Stimulated activated CD4-positive, alpha-beta T cell treated with anti-CD3 and anti-CD28 coated beads, Interleukin-2, amount 100 ng/mL, for 24 hours (primary cell): ENCODE measurements at places on chromosomes 4 and X.
A peak's percentile ranks its signal among the peaks of the same experiment; 100 is the strongest.

DNA sequence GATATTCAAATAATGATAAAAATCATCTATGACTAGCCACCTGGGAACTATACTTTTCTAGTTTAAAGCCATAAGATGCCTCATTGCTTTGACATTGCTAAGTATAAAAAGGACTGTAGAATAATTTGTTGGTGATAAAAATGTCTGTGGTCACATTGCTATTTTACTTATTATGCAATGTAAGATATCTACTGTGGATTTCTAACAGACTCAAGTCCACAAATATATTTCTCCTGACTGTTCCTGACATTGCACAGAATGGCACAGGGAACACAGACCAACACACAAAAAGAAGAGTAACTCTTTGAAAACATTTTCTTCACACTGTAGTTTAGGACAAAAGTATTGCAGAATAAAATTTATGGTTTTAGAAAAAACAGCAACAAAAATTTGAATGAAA lies 2.2 kb upstream of the TMPRSS11E start:
- no peak for DNase-seq

- DNase-seq: no peak
Measured at GRCh38 chr4:10973686-10974085, 289.1 kb upstream of the CLNK start.

DNA sequence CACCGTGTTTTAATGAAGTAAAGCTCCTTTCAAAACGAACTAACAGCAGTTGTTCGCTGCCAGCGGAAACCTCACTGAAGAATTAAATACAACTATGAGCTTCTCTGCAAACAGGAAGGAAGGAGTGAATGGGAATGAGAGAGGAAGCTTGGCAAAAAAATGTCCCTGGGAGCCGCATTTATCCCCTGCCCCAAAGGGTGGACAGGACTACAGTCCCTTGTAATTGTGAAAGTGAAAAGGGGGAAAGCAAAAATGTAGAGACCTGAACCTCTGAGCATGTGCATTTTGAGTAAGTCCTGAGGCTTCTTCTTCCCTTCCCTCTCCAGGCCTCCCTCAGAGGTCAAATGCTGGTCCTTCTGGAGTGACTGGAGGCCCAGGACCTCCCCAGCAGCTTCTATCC lies 53.8 kb upstream of the BMP2K start:
- DNase-seq: no peak

- DNase-seq: no peak
Measured at GRCh38 chrX:45320191-45320590, 119.5 kb upstream of the DIPK2B start.

GRCh38 chr4:16079046-16079445 lies 4.8 kb downstream of the PROM1 start:
- DNase-seq: no peak

DNA sequence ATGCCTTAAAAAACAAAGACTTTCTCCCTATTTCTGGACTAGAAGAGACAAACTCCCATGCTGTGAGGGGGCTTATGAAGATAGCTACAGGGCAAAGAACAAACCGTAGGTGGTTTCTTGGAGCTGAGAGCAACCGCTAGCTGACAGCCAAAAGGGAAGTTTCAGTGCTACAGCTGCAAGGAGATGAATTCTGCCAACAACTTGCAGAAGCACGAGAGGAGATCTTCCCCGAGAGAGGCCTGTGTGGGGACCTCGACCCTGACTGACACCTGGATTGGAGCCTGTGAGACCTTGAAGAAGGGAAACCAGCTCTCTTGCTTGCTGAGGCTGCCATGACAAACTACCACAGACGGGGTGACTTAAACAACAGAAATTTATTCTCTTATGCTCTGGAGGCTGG lies 183.8 kb upstream of the VCX3A start:
- no peak for DNase-seq

GRCh38 chr4:147707892-147708672 lies 23.8 kb upstream of the ARHGAP10 start:
- DNase-seq: peak; percentile 45

DNA sequence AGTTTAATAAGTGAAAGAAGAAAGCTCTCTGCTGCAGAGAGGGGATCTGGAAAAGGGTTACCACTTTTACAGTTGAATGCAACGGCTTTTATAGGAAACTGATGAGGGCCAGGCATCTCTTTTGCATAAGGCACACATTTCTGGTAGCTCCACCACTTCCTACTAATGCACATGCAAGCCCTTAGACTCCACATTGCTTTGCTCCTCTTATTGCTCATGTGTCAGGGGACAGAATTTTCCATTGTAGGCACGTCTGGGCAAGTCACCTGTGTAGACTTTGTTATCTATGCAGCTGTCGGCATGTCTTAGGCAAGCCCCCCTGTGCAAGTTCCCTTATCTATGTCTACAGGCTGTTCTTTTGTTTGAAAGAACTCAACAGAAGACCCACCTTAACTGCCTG lies 294.6 kb upstream of the STS start:
- DNase-seq: no peak

DNA sequence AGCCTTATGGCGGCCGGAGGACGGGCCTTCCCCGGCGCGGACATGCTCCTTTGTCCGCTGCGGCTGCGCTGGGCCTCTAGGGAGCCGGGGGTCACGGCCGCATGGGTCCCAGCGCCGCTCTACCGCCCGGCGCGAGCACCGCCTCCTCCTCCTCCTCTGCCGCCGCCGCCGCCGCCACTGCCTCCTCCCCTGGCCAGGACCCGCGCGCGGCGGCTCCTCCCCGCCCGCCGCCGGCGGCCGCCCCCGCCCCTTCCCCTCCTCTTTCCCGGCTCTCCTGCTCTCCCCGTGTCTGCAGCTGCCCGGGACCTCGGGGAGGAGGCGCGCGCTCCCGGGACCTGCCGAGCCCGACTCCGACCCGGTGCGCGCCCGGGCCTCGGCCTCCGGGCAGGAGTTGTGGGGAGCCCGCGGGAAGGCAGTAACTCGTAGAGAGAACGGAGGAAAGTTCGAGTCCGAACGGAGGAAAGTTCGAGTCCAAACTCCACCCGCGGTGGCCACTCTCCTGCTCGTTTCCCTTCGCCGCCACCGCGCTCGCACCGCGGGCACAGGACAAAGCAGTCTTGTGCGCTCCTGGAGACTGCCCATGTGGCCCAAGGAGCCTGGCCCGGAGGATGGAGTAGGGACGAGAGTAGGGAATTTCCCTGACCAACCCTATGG lies at the start of gene ADGRA3:
ADGRA3 (minus strand) TSS at position 179 of the 654 bp plus-strand sequence. CDS start 282 bp downstream, outside the sequence.
- DNase-seq: peak; percentile 18

DNA sequence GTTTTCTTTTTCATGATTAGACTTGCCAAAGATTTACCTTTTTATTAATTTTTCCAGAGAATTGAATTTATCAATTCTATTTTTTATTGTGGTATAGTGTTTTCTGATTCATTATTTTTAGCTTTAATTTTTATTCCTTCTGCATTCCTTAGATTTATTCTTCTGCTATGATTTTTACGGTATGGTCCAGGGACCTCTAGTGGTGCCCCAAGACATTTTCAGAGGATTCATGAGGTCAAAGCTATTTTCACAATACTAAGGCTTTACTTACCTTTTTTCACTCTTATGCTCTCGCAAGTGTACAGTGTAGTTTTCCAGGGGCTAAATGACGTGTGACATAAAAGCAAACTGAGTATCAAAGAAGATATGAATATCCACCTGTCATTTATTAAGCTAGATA lies 8.0 kb downstream of the RADX start:
- no peak for DNase-seq

DNA sequence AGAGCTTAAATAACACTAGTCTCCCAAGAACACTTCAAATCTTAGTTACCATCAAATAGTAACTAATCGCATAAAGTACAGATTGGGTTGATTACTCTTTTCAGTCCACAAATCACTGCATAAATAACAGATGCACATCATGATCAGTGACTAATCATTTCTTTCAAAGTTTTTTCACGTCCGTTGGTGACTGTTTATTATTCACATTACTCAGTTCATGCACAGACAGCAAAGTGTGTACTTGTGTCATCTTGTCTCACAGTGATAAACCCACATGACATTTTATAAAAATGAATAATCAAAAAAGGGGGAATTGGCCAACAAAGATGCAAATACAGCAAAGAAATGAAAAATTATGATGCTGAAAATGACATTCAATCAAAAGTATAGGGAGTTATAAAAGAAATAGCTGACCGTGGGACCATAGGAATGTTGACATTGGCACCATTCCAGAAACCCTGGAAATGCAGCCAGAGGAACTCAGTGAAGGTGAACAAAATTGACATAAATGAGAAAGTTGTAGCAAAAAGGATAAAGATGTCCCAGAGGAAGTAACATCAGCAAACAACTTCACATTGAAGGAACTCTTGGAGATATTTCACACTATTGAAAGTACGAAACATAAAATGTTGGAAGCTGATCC lies 161.5 kb downstream of the SOX3 start:
- no peak for DNase-seq

DNA sequence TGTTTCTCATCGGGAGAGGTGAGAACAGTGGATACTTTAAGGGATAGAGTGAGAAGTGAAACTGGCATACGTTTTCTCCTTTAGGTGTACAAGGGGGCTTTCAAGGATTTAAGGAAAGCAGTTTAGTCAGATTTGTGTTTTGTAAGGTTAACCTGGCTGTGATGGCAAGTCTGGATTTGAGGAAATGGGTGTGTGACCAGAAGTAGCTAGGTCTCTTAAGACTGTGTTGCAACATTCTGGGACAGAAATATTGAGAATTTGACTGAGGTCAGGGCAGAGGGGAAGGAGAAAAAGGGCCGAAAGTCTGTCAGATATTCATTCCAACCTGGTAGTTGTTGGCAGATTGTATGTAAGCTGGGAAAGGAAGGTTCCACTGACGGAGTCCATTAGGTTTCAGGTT lies 10.4 kb upstream of the GABRE start:
- no peak for DNase-seq

DNA sequence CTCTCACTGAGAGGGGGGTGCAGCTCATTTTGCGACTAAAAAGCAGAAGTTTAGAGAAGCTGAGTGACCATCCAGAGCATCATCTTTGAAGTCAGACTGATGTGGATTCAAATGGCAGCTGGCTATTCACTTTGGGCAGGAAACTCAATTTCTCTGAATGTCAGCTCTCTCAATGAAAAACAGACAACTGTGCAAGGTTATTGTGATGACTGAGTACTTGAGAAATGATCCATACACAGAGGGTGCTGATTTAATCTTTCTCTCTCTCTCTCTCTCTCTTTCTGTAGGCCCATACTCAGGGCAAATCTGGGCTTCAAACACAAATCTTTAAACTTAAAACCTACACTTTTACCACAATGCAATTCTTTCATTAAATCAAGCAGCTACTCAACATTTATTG lies 185.8 kb upstream of the SLIT2 start:
- DNase-seq: no peak

DNA sequence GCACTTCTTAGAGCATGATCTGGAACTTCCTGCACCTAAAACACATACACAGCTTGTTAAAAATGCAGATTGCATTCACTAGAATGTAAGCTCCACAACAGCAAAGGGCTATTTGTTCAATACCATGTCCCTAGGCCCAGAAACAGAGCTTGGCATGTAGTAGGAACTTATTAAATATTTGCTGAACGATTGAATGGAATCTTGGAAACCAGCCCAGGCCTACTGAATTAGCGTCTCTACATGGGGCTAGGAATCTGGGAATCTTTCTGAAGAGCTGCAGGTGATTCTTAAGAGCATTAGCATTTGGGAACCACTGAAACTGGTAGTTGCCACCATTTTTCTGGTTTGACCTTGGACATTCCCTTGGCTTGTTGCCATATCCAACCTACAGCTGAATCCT lies 234.1 kb downstream of the STIM2 start:
- DNase-seq: no peak
